Thoracic aorta (tissue), 2 donors: ENCODE measurements at places on chromosomes 1 and 21.

GRCh38 chr1:74005533-74005932 lies 192.4 kb downstream of the LRRIQ3 start:
- no peak overlapping the region for H3K27ac ChIP-seq
- no peaks in the 10 kb centered on the region for H3K36me3 ChIP-seq
- no peak overlapping the region for H3K4me3 ChIP-seq
- H3K4me1 ChIP-seq = no peaks in the 10 kb centered on the region
- DNase-seq = no peak

GRCh38 chr21:36994501-36995158 lies 11.9 kb upstream of the RIPPLY3 start:
- DNase-seq = no peak
- no peak overlapping the region for H3K27ac ChIP-seq
- H3K27me3 ChIP-seq = no peaks in the 10 kb centered on the region
- no peaks in the 10 kb centered on the region for H3K4me1 ChIP-seq

DNA sequence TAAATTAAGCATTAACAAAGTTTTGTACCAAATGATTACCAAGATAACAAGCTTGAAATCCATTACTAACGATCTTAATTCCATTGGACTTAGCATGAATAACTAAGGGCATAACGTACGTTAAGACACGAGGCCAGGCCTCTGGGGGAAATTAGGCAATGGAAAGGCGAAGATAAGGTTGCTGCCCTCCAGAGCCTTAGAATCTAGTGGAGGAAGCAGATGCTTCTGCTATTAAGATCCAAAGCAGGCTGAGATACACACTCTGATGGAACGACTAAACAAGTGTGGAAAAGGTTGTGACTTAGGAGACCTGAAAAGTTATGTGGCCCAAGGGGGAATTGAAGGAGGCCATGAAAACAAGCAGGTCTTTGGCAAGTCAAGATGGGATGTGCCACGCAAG lies 6.0 kb downstream of the AKNAD1 start:
- no peaks in the 10 kb centered on the region for H3K27me3 ChIP-seq
- DNase-seq = no peak
- no peaks in the 10 kb centered on the region for H3K36me3 ChIP-seq
- no peak overlapping the region for H3K27ac ChIP-seq
- H3K4me3 ChIP-seq = no peak overlapping the region
- no peaks in the 10 kb centered on the region for H3K4me1 ChIP-seq

- peaks cover 27% of the 10 kb centered on the region for H3K4me1 ChIP-seq
- H3K27me3 ChIP-seq = no peaks in the 10 kb centered on the region
- no peak overlapping the region for H3K27ac ChIP-seq
- no peaks in the 10 kb centered on the region for H3K36me3 ChIP-seq
- no peak overlapping the region for H3K4me3 ChIP-seq
These were observed 17.1 kb downstream of the ABCG1 start for GRCh38 chr21:42236014-42236413.

- H3K4me1 ChIP-seq = peaks cover 17% of the 10 kb centered on the region
- no peak for DNase-seq
- H3K27me3 ChIP-seq = no peaks in the 10 kb centered on the region
These were observed 12.3 kb upstream of the RASSF5 start for GRCh38 chr1:206495011-206495461.

- no peaks in the 10 kb centered on the region for H3K36me3 ChIP-seq
- DNase-seq = no peak
- H3K4me3 ChIP-seq = no peak overlapping the region
- H3K27ac ChIP-seq = no peak overlapping the region
- no peaks in the 10 kb centered on the region for H3K27me3 ChIP-seq
These were observed 10.8 kb upstream of the ADAM30 start for GRCh38 chr1:119906927-119907652.

DNA sequence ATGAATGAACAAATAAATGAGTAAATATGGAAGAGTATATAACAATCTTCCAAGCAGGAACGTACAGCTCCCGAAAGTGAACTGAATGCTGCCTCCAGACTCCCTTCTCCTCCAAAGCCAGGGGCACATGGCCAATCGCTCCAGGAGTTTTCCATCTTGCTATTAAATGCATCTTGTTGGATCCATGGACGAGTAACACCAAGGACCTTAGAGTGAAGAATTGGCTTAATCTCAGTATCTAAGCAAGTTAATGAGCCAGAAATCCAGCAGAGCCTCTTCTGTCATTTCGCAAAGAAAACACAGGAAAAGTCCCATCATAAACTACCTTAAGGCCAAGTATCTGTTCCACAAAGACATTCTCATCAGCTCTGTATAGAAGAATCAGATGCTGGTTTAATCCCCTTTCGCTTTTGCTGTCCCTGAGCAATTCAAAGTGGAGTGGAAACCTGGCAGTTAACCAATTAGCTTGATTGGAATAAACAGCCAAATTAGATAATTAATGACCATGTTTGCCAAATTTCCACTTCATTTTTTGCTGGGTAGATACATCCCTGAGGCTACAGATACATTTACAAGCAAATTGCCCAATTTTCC lies 116.0 kb downstream of the MIS18A start:
- H3K4me1 ChIP-seq = no peaks in the 10 kb centered on the region
- H3K27me3 ChIP-seq = no peaks in the 10 kb centered on the region
- no peak overlapping the region for H3K27ac ChIP-seq
- DNase-seq = no peak
- H3K36me3 ChIP-seq = no peaks in the 10 kb centered on the region

DNA sequence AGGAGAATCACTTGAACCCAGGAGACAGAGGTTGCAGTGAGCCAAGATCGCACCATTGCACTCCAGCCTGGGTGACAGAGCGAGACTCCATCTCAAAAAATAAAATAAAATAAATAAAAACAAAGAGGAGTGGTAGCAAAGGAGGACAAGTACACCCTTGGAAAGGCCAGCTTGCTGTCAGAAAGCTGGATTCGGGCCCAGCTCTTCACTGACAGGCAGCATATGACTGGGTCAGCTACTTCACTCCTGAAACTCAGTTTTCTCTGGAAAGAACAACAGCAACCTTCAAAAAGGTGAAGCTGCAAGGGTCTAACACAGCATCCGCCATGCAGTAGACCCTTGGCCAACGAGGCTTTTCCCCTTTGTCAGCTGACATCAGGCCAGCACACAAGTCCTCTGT lies 156.0 kb upstream of the TIAM1 start:
- H3K27me3 ChIP-seq = no peaks in the 10 kb centered on the region
- DNase-seq = no peak
- H3K4me3 ChIP-seq = no peak overlapping the region
- no peak overlapping the region for H3K27ac ChIP-seq

DNA sequence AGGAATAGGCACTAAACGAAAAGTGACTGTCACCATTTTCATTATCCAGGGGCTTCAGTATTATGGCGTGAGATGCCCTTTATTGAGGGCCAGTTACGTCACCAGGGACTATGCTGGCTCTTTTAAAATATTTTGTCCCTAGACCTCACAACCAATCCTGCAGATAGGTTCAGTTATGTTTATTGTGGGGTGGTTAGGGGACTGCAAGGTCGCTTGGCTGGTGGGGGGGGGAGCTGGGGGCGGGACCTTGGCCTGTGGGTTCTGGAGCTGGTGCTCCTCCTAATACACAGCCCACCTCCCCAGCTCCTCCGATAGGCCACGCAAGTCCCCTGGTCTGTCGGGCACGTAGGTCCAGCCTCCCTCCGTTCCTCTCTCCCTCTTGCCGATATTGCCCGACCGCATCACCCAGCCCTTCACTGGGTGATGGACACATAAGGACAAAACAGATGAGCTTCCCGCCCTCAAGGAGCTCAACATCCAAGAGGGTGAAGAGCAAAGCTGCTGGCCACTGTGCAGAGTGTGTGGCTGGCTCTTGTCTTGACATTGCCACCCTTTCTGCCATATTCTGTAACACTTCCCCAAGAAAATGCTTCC lies 271.8 kb downstream of the MATN1 start:
- no peak for DNase-seq
- no peaks in the 10 kb centered on the region for H3K27me3 ChIP-seq
- no peaks in the 10 kb centered on the region for H3K4me1 ChIP-seq

- no peak overlapping the region for H3K4me3 ChIP-seq
- peak overlapping the region; percentile 27 for H3K27ac ChIP-seq
- H3K4me1 ChIP-seq = peaks cover 7% of the 10 kb centered on the region
- DNase-seq = no peak
- no peaks in the 10 kb centered on the region for H3K36me3 ChIP-seq
These were observed 39.8 kb upstream of the TNR start for GRCh38 chr1:175783126-175783722.

DNA sequence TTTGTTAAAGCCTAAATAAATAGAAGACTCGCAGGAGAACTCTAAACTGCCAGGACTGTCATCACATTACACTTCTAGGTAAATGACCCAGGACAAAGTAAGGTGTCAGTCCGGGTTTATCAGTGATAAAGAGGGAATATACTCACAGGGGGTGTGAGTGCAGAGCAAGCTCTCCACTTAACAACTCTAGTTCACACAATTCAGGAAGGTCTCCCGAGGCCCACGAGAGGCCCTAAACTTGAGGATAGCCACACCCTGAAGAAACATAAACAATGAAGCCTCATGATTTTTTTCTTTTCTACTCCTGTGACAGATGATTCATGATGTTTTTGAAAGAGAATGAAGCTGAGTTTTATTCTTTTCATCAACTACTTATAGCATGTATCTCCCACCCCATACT lies 65.6 kb upstream of the EXO1 start:
- no peak for DNase-seq
- peaks cover 8% of the 10 kb centered on the region for H3K4me1 ChIP-seq
- H3K27ac ChIP-seq = no peak overlapping the region
- H3K27me3 ChIP-seq = no peaks in the 10 kb centered on the region

DNA sequence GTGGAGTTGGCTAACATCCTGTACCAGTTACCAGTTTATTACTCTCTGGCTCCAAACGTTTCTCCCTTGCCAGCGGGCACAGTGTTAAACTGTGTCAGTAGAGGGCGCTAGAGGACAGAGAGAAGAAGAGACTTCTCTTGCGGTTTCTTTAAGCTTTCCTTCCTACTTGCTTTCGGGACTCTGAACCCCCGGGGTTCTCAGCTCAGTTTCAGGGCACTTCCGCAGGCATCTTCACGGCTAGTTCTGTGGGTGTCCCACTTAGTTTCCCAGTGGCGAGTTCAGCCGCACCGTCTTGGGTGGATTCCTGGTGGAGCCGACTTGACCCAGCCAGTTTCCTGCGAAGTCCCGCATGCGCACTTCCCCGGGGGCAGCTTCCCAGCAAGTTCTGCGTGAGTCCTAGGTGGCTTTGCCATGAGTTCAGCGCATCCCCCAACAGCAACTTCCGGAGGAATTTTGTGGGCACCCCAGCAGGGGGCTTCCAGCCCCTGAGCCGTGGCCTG lies 37.9 kb upstream of the BTG2 start:
- H3K27ac ChIP-seq = peak overlapping the region; percentile 77
- no peaks in the 10 kb centered on the region for H3K27me3 ChIP-seq
- H3K4me3 ChIP-seq = peak overlapping the region; percentile 85
- peaks cover 17% of the 10 kb centered on the region for H3K4me1 ChIP-seq
- no peaks in the 10 kb centered on the region for H3K36me3 ChIP-seq

DNA sequence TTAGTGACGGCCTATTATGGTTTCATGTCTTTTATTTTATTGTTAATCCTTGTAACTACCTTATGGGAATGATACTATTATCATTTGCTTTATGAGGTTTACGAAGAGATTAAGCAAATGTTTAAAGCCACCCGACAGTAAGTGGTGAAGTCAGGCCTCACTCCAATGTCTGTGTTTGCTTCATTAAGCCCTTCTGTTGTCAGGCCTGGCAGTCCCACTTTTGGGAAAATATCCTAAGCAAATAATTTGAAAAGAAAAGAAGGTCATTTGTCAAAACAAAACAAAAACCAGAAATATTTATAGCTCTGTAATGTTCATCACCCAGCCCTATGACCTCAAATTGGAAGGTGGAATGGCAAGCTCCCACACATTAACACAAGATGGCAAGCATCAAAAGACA lies 40.7 kb upstream of the USP24 start:
- no peak for DNase-seq
- H3K27ac ChIP-seq = no peak overlapping the region
- no peaks in the 10 kb centered on the region for H3K27me3 ChIP-seq

GRCh38 chr1:6359216-6360116 lies 34.1 kb downstream of the ACOT7 start:
- no peaks in the 10 kb centered on the region for H3K27me3 ChIP-seq
- peaks cover 36% of the 10 kb centered on the region for H3K4me1 ChIP-seq
- H3K36me3 ChIP-seq = no peaks in the 10 kb centered on the region
- peak overlapping the region; percentile 64 for H3K27ac ChIP-seq
- DNase-seq = no peak

- peaks cover 5% of the 10 kb centered on the region for H3K27me3 ChIP-seq
- no peak overlapping the region for H3K27ac ChIP-seq
- no peaks in the 10 kb centered on the region for H3K4me1 ChIP-seq
- no peak overlapping the region for H3K4me3 ChIP-seq
- no peak for DNase-seq
- H3K36me3 ChIP-seq = peaks cover 2% of the 10 kb centered on the region
These were observed 9.0 kb downstream of the TNFRSF25 start for GRCh38 chr1:6456800-6457466.

DNA sequence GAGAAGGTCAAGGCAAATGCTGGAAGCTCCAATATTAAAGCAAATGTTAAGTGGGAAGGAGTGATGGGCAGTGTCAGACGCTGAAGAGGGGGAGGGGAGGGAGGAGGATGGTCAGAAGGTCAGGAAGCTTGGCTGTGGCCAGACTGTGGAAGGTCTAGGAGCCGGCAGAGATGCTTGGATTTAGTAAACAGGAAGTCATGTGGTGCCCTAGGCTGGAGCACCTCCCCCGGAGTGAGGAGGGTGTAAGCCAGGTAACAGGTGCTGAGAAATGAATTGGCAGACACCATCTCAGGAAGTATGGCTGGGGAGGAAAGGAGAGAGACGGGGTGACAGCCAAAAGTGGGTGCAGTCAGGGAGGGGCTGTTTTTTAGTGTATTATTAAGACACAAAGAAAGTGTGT lies 17.7 kb downstream of the CSMD2 start:
- no peaks in the 10 kb centered on the region for H3K36me3 ChIP-seq
- no peak for DNase-seq
- no peaks in the 10 kb centered on the region for H3K4me1 ChIP-seq
- no peaks in the 10 kb centered on the region for H3K27me3 ChIP-seq

GRCh38 chr1:176479971-176480370 lies 17.0 kb downstream of the PAPPA2 start:
- no peak overlapping the region for H3K27ac ChIP-seq
- no peaks in the 10 kb centered on the region for H3K36me3 ChIP-seq
- no peaks in the 10 kb centered on the region for H3K27me3 ChIP-seq

DNA sequence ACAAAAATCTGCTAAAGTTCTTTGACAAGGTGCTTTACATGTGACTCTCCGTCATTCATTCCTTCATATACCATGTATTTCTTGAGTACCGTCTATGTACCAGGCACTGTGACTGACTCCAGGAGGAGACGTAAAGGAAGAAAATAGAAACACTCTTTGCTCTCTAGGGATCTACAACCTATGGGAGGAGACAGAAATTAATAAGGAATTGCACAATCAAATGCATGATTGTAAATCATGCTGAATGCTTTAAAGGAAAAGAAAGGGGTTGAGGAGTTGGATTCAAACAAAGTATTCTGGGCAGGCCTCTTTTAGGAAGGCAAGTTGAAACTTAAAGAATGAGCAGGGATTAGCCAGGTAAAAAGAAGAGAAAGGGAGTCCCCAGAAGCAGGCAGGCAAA lies 239.1 kb upstream of the FGGY start:
- no peaks in the 10 kb centered on the region for H3K36me3 ChIP-seq
- H3K27me3 ChIP-seq = no peaks in the 10 kb centered on the region
- H3K4me3 ChIP-seq = no peak overlapping the region
- H3K27ac ChIP-seq = peak overlapping the region; percentile 65
- H3K4me1 ChIP-seq = peaks cover 39% of the 10 kb centered on the region
- no peak for DNase-seq
